Activated T-cell treated with anti-CD3 and anti-CD28 coated beads, Interleukin-2, amount 50 U/mL, for 72 hours (primary cell): ENCODE measurements at places on chromosomes 1 and 21.

DNA sequence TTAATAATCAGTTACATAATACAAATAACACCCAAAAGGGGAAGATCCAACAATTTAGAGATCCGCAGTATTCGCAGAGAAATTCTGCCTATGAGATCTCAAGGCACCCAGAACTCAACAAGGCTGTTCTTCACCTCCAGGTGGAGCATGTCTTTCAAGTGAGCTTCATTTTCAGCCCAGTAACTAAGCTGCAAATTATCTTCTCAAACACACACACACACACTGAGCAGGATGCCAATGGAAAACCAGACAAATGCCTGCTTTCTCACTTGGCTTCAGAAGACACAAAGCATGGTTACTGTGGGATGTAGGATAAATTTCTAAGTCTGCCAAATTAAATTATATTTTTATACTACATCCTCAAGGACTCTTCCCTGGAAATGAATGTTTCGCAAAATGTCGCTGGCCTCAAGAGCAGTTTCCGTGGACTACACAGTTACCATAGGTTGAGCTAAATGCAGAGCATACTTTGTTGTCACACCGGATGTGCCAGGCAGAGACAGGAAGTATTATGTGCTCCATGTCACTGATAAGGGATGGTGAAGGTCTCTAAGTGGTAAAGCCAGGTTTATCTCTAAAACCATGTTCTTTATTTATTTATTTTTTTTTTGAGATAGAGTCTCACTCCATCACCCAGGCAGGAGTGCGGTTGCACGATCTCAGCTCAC lies 30.3 kb downstream of the UBR4 start:
- DNase-seq: no peak

GRCh38 chr1:17089506-17089905 lies 29.7 kb downstream of the PADI2 start:
- no peak for DNase-seq

GRCh38 chr1:13642306-13643004 lies 57.5 kb upstream of the PRDM2 start:
- DNase-seq: no peak

DNA sequence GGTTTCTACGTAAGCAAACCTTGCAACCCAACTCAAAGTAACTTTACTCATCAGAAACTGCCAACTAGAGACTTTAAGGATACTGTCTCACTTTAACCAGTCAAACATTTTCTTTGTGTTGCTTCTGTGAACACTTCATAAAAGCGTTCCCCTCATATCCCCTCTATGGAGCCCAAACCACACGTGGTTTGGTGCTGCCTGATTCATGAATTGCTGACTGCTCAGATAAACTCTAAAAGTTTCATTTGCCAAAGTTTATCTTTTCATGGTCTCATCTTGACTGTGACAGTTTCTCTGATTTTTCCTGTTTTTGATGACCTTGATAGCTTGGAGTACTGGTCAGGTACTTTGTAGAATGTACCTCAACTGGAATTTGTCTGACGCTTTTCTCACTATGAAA lies 14.6 kb upstream of the RWDD3 start:
- no peak for DNase-seq

- DNase-seq: no peak
These were observed 7.0 kb upstream of the BMP8B start for GRCh38 chr1:39795651-39796050.

GRCh38 chr1:81714636-81715035 lies 86.1 kb upstream of the ADGRL2 start:
- no peak for DNase-seq

- no peak for DNase-seq
These were observed 161.8 kb upstream of the IRF2BP2 start for GRCh38 chr1:234771642-234772344.

GRCh38 chr1:55055084-55055882 lies 15.9 kb downstream of the PCSK9 start:
- DNase-seq: no peak

- DNase-seq: no peak
These were observed 48.4 kb upstream of the CCDC27 start for GRCh38 chr1:3703786-3704371.

GRCh38 chr1:183331091-183331742 lies 87.0 kb downstream of the NMNAT2 start:
- no peak for DNase-seq

DNA sequence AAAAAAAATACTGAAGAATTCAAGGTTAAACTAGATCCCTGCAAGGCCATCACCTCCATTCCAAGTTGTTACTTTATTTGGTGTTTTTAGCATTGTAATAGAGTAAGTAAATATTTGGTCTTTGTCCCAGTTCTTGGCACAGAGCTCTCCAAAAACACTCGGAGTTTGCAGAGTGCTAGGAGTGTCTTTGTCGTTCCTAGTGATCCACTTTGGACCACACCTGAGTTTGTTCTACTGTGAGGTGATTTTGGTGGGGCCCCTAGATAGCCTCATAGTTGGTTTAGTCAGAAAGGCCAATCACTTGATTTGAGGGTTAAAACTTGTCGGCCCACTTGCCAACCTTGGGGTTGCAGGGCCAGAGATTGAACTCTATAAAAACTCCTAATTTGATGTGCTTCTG lies 25.6 kb downstream of the SYNC start:
- no peak for DNase-seq

DNA sequence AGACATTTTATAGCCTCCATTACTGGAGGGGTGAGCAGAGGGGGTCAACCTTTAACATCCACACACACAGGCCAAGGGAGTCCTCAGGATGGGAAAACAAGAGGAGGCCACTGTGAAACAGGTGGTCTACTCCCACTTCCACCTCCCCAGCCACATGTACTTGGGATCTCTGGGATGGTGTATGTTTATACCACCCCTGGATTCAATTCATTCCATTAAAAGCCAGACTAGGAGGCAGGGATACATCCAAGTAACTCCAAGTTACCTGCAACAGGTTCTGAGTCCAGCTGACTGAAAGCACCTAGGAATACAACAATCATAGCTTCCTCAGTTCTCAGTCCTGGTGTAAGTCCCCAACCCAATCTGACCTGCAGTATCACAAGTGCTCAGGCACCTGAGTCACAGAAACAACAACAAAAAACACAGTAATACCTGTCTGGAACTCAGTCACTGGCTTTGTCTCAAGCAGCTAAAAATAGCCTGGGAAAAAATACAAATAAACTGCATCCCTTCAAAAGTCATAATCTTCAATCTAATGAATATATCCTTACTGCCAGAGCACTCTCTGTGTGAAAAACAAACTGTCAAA lies 9.8 kb downstream of the ERI3 start:
- DNase-seq: no peak

- DNase-seq: no peak
These were observed 390.5 kb downstream of the ST6GALNAC3 start for GRCh38 chr1:76465030-76465429.

DNA sequence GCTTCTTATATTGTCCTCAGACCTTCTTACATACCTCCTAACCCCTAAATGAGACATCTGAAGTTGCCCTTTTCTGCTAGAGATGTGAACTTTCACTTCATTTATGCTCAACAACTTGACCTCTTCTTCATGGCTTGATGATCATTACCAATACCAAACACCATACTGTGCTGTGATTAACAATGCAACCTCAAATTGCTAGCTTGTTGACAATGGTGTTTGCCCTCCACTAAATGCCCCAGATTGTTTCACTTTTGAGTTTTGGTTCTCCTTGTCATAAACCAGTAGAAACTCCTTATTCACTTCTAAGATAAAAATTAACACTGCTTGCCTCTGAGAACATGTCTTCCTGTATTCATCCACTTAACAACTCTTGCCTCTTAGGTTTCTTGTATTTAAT lies 5.6 kb downstream of the JAK1 start:
- no peak for DNase-seq

GRCh38 chr1:5311147-5311546 lies 656.7 kb downstream of the AJAP1 start:
- DNase-seq: no peak

- peak; percentile 65 for DNase-seq
These were observed 24.4 kb downstream of the SLC66A1 start for GRCh38 chr1:19336543-19336942.

- DNase-seq: no peak
These were observed 329.2 kb upstream of the C1orf87 start for GRCh38 chr1:60402816-60403215.
